ENCODE measurements at places on chromosomes 5 and 9. TPM values are rescaled to one million over a fixed set of nuclear protein-coding genes. Genes with fewer than 3 reads are reported as not detected.

NRG2 gene
- total RNA-seq = 2.7 TPM

KCNMB1 gene
- 14.7 TPM for total RNA-seq

CCL27 gene
- total RNA-seq = not detected

CDK9 gene
- total RNA-seq = 114 TPM

SLF1 gene
- total RNA-seq = 6.1 TPM

WDR38 gene
- not detected for total RNA-seq

TXN gene
- 89.3 TPM for total RNA-seq

IFNA13 gene
- total RNA-seq = not detected

GRCh38 chr5:59034498-59035186 is 451.8 kb downstream of the RAB3C start:
- no peak for DNase-seq

DNA sequence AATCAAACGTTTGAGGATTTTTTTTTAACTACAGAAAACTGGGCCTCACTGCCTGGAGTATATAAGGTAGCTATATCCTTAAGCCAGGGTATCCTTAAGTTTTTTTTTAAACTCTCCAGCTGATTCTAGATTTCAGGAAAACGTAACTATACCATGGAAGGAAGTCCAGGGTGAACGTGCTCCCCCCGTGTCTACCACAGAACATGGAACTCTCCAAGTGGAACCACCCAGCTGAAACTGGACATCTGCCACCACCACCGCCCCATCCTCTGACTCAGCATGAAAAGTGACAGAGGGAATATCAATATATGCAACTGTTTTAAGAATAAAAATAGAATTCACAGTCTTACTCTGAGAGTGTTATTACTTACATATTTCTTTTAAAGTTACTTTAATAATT is 61.3 kb downstream of the DROSHA start:
- DNase-seq = no peak

DNA sequence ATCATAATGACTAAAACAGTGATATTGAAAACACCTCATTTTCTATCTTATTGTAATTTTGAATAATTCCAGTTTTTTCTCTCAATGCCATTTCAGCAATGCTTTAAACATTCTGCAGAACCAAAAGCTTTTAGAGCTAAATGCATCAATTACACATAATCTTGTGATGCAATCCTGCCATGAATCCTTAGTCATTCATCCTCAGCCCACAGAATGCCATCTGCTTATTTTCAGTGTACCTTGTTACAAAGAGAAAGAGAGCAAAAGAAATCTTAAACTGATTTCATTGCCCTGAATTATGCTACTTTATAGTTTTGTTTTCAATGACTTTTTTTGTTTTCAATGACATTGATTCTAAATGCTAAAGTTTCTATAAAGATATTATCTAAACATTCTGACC is 1234.8 kb upstream of the C9orf72 start:
- no peak for DNase-seq

DNA sequence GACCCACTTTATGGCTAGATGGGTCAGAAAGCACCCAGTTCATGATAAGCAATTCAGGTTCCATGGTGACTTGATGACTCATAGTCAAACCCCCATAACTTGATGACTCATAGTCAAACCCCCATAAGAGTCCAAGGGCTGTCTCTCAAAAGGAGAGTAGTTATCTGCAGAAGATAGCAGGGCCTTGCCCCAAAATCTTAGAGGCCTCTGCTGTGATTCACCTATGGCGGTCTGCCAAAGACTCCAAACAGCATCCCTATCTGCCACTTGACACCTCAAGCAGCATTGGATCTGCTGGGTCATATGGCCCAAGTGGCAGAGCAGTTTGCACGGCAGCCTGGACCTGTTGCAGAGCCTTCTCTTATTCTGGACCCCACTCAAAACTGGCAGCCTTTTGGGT is 395.2 kb upstream of the KIF2A start:
- DNase-seq = no peak

- DNase-seq = no peak
These were observed 229.7 kb downstream of the MELK start for GRCh38 chr9:36802201-36802920.

- no peak for DNase-seq
These were observed 66.6 kb downstream of the SERINC5 start for GRCh38 chr5:80189201-80189600.

- no peak for DNase-seq
These were observed 84.9 kb upstream of the CEP78 start for GRCh38 chr9:78150983-78151356.

GRCh38 chr5:14328144-14328543 is 185.0 kb downstream of the TRIO start:
- no peak for DNase-seq

- DNase-seq = no peak
These were observed at the start of gene PRRX2 for GRCh38 chr9:129665389-129665775. Gene PRRX2 (plus strand): TSS chr9:129665647. CDS start chr9:129665868, 221 bp downstream.

GRCh38 chr5:118440496-118440895 is 547.9 kb downstream of the DTWD2 start:
- no peak for DNase-seq

DNA sequence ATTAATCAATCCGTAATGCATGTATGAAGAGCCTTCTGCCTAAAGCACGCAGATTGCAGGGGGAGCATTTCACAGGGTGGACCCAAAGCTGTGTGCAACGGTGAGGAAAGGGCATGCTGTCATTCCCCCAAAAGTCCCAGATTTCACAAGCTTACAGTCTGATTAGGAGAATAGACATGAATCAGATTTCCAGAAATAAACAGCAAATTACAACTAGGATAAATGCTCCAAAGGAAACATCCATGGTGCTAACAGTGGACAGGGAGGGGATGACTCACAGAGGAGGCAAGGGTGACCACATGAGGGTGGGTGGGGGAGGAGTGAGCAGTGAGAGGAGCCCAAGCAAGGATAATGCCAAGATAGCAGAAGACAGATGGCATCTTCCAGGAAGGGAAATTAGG is 258.4 kb upstream of the TAS2R1 start:
- no peak for DNase-seq

DNA sequence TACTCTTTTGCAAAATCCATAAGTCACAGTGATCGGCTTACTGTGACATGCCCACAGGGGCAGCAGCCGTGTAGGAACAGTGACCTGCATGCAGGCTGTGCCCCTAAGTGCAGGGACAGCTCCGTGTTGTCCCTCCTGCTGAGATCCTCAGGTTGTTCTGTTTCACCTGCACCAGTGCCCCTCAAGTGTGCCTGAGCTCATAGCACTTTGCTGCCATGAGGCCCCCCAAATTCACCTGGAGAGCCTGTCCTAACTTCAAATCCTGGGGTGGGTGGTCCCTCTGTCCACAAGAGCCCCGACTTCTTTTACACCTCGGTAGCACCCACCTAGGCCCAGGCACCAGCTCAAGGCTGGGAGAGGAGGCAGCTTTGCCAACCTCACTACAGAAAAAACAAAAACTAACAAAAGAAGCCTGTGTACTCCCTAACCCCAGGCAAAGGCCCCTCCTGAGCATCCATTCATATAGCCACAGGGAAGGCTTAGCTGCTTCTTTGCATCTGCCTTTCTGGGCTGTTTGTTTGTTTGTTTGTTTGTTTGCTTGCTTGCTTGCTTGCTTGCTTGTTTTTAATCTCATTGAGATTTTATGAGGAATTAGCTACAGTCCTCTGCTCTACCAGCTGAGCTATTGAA is 214.5 kb downstream of the AUH start:
- DNase-seq = no peak

GRCh38 chr5:14231156-14231555 is 88.0 kb downstream of the TRIO start:
- DNase-seq = no peak

DNA sequence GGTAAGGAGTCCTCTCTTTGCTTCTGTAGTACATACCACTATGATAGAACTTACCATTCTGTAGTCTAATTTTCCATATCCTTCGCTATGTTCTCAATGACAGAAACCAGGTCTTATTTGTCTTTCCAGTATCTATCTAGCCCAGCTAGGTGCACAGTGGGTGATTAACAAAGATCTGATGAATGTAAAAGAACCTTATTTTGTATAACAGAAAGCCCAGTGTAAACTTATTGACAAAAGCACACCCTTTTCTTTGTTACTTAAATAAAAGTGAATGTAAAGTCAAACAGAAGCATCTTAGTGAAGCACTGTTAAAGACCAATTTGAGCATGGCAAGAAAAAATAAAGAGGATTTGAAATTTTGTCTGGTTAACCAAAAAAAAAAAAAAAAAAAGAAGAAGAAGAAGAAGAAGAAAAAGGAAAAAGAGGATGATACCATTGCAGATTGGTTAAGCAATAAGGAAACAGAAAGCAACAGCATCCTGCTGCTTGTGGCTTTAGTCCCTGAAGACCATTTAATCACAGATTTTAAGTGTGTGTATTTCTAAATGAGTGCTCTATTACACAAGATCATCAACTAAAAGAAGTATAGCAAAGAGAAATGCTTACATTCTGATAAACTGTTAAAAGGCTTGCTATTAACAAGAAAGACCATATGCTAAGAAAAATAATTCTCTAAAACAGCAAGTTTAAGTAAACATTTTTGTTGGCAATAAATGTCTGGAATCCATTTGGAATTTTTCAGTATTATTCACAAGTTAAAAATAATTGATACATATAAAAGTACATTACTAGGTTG is 21.2 kb downstream of the MEGF9 start:
- DNase-seq = peak; percentile 57

- DNase-seq = no peak
These were observed 285.2 kb downstream of the EBF1 start for GRCh38 chr5:158814521-158814920.

DNA sequence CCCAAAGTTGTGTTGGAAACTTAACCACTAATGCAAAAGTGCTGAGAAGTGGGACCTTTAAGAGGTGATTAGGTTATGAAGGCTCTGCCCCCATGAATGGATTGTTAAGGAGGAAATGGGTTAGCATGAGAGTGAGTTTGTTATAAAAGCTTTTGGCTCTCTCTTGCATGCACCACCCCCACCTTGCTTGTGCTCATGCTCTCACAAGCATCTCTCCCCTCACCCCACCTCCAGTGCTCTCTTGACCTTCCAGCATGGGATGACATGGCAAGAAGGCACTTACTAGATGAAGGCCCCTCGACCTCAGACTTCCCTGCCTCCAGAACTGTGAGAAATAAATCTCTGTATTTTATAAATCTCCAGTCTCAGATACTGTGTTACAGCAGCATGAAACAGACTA is 52.8 kb downstream of the RICTOR start:
- no peak for DNase-seq

DNA sequence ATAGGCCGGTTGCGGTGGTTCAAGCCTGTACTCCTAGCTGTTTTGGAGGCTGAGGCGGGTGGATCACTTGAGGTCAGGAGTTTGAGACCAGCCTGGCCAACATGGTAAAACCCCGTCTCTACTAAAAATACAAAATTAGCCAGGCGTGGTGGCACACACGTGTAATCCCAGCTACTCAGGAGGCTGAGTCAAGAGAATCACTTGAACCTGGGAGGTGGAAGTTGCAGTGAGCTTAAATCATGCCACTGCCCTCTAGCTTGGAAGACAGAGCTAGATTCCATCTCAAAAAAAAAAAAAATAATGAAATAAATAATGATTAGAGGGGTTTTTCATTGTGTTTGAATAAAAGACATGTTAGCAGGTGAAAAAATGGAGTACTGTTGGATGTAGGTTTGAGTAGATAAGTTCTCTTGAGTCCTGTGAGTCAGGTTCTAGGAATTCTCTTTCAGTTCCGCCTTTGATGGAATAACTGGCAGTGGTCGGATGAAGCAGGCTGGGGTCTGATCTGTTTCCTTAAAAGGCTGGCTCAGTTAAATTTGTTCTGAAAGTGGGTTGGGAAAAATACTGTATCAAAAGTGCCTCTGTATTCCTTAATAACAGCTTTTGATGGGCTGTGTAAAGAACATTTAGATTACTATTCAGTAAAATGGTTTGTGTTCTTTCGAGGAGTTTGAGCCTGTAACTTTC is 73.2 kb downstream of the AOPEP start:
- peak; percentile 84 for DNase-seq

Measured in stomach (tissue), 19 donors.